ENCODE measurements at places on chromosomes 5 and 9. TPM values are rescaled to one million over a fixed set of nuclear protein-coding genes. Genes with fewer than 3 reads are reported as not detected.

- no peak overlapping the region for H3K4me3 ChIP-seq
- DNase-seq, result no peak
- no peaks in the 10 kb centered on the region for H3K36me3 ChIP-seq
- H3K27ac ChIP-seq, result no peak overlapping the region
Observed at GRCh38 chr5:141793881-141794280, 84.3 kb downstream of the PCDH1 start.

GRCh38 chr5:68225188-68225910 lies 9.8 kb downstream of the PIK3R1 start:
- no peak overlapping the region for H3K27ac ChIP-seq
- no peaks in the 10 kb centered on the region for H3K36me3 ChIP-seq
- peak; percentile 57 for DNase-seq
- H3K4me1 ChIP-seq, result peaks cover 13% of the 10 kb centered on the region
- H3K27me3 ChIP-seq, result no peaks in the 10 kb centered on the region

DNA sequence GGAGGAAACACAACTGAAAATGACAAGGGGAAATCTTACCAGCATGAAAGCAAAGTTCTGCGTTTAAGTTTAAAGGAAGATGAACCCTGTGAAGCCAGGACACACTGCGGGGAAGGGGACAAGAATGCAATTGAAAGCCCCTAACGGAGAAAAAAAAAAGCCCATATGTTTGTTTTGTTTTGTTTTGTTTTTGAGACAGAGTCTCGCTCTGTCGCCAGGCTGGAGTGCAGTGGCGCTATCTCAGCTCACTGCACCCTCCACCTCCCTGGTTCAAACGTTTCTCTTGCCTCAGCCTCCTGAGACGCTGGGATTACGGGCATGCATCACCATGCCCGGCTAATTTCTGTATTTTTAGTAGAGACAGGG lies 2.9 kb downstream of the STK10 start:
- H3K27me3 ChIP-seq, result no peaks in the 10 kb centered on the region
- H3K36me3 ChIP-seq, result no peaks in the 10 kb centered on the region
- H3K4me3 ChIP-seq, result no peak overlapping the region
- H3K4me1 ChIP-seq, result peaks cover 19% of the 10 kb centered on the region

TUSC1 gene
- 27.2 TPM for total RNA-seq

ARSI gene
- 0.79 TPM for total RNA-seq

GRCh38 chr5:15529821-15530220 lies 29.8 kb downstream of the FBXL7 start:
- no peaks in the 10 kb centered on the region for H3K36me3 ChIP-seq
- H3K4me1 ChIP-seq, result no peaks in the 10 kb centered on the region
- H3K27ac ChIP-seq, result no peak overlapping the region
- no peak overlapping the region for H3K4me3 ChIP-seq

GFPT2 gene
- total RNA-seq, result 21.7 TPM

PCDHA9 gene
- total RNA-seq, result 2.0 TPM

TAF11L5 gene
- not detected for total RNA-seq

Measured in testis (tissue), 5 donors.